Right cardiac atrium (tissue), 5 donors: ENCODE measurements at places on chromosomes 16 and 17. TPM values are rescaled to one million over a fixed set of nuclear protein-coding genes. Genes with fewer than 3 reads are reported as not detected.
A peak's percentile ranks its signal among the peaks of the same experiment; 100 is the strongest.

Gene SLC2A4
- total RNA-seq = 57.6 TPM

DNA sequence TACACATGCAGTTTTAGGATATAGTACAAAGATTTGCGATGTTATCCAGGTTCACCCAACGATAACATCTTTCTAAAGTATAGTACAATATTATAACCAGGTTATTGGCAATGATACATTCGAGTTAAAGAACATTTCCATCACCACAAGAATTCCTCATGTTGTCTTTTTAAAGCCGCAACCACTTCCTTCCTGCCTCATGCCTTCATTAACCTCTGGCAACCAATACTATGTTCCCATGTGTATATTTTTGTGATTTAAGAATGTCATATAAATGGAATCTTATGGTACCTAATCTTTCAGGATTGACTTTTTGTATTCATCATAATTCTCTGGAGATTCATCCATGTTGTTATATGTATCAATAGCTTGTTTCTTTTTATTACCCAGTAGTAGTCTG is 1183.2 kb downstream of the CDH11 start:
- no peak for DNase-seq

Gene CACNA1H
- 4.2 TPM for total RNA-seq

Gene DPEP1
- 0.53 TPM for total RNA-seq

GRCh38 chr17:80968602-80969029 is 23.0 kb upstream of the CHMP6 start:
- DNase-seq = peak; percentile 46

Gene PIMREG
- 0.49 TPM for total RNA-seq

- DNase-seq = no peak
Measured at GRCh38 chr16:6207124-6207523, 1109.5 kb upstream of the EEF2KMT start.

DNA sequence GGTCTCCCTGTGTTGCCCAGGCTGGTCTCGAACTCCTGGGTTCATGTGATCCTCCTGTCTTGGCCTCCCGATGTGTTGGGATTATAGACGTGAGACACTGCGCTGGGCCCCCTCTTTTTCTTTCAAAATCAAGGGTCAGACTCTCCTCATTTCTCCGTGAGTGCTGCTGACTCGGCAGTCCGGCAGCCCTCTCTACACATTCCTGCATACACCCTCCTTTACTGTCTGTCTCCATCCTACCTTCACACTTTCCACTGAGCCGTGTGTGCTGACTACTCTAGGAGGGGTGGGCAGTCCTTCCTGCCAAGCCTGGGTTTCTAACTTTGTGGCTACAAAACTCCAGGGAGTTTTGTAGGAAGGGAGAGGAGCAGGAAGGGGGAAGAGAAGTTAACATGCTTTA is 195.2 kb downstream of the PARN start:
- DNase-seq = no peak

DNA sequence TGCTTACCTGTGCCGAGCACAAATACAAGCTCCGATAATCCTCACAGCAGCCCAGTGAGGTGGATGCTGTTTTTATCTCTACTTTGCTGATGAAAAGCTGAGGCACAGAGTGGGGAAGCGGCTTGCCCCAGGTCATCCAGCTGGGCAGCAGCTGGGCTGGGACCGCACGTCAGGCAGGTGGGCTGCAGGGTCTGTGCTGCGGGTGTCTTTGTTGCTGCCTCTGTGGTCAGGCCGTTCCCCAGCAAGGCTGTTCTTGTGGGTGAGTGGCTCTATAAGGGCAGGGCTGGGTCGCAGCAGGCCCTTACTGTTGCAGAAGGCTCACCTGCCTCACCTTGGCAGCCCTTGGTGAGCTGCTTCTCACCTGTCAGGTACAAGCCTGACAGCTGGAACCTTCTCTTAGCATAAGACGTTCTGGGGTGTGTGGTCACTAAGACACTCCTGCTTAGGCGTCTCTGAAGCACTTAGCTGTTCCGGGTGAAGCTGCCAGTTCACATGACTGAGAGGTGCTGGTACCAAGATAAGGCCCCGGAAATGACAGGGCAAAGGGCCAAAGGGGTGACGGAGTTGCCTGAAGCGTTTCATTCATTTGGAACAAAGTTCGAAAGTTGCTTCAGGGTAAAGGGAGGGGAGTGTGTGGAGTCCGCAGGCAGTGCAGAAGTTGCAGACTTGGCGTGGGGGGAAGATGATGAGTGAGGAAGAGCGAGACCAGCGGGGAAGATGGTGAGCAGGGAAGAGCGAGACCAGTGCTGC is 17.4 kb downstream of the IRF8 start:
- peak; percentile 84 for DNase-seq

Gene SLFN13
- total RNA-seq = 5.7 TPM

- peak; percentile 77 for DNase-seq
Measured at GRCh38 chr17:75130632-75131277, 787 bp downstream of the NT5C start.

DNA sequence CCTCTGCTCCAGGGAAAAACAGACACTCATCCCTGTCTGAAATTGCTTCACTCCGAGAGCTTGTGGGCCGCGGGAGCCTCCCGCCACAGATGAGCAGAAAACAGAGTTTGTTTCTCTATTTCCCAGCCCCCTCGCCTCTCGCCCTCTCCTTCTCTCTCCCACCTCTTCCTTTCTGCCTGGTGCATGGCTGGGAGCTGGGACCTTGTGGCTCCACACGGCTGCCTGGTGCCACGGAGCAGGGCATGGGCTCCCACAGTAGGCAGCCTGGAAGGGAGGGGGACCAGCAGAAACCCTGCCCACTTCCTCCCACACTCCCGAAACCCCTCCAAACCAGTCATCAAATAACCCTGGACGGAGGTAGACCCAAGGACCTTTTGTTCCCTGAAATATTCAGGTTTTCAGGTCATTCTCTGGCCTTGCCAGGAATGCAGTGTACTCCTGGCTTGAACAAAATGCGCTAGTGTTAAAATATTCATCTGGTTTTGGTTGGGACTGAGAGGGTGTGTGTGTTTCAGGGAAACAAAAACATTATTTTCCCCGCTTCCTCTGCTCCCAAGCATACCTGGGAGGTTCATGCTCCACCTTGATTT is 204.9 kb downstream of the C16orf78 start:
- no peak for DNase-seq

- DNase-seq = peak; percentile 58
Measured at GRCh38 chr17:2723997-2724783, 12.6 kb upstream of the CLUH start.

Gene KRT12
- not detected for total RNA-seq

- DNase-seq = no peak
Measured at GRCh38 chr17:58344791-58345157, 7.2 kb downstream of the SUPT4H1 start.

DNA sequence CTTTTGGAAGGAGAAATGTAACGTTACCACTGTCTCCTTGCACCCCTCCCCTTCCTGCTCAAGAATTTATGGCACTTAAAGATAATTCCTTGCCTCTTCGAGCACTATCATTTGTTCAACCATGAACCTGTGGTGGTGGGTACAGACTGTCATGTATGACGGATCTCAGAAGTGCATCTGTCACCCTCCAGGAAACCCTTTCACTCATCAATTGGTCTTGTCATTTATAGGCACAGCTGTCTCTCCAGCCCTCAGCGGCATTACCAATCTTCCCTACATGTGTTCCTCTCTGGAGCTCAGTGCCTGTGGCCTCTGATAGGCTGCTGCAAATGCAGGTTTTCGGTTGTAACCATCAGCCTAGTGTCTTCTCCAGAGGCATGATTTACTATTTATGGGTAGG is 15.0 kb downstream of the CNTNAP4 start:
- DNase-seq = no peak

GRCh38 chr17:42288803-42289610 is 709 bp downstream of the STAT5A start:
- DNase-seq = peak; percentile 80

Gene IL17C
- not detected for total RNA-seq

Gene CCR7
- 0.19 TPM for total RNA-seq

DNA sequence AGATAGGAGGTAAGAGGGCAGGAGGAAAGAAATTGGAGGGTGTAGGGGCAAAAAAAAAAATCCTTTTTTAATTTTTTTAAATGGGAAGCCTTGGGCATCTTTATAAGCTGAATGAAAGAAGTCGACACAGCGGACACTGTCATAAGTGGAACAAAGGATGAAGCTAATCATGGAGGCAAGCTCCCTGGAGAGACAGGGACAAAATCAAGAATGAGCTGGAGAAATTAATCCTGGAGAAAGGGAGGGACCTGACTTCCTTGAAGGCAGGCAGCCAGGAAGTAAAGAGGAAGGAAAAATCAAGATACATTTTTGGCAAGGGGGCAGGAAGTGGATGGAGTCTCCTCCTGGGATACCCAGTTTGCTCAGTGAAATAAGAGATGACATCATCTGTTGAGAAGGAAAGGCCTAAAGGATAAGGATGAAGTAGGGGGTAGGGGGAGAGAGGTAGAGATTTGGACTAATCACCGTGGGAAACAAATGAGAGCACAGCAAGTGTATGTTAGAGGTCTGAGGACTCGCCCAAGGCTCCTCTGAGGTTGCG is 179.3 kb downstream of the SLC39A11 start:
- no peak for DNase-seq

Gene CHST4
- not detected for total RNA-seq

Gene CIITA
- 7.1 TPM for total RNA-seq

DNA sequence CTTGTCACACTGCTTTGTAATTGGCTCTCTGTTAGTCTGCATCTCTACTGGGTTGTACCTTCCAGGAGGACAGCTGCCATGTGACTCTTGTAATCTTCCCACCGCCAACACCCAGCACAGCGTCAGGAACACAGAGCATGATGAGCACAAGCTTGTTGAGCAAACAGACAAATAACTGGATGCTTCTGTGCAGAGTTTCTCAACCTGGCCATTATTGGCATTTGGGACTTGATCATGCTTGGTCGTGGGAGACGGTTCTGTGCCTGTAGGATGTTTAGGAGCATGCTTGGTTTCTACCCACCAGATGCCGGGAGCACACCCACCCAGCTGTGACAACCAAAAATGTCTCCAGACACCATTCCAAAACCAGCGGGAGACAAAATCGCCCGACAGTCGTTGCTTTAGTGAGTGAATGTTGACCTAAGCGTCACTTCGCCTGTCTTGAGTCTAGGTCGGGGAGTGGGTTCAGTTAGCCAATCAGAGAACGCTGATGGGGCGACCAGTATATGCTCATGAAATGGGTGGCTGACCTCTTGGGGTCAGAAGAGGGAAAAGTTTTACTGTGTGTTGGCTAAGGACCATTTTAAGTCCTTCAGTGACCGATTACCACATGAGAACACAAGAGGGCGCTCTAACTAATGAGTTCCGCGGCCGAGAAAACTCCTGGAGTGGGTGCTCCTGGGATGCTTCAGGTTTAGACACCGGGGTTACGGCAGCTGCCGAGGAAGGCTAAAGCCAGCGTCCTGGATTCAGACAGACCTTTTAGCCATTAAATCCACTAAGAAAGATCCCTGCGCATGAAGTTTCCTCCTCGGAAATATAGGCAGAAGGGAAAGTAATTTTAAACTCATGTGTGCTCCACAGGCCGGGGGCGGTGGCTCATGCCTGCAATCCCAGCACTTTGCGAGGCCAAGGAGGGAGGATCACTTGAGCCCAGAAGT is 57.8 kb upstream of the TEX2 start:
- DNase-seq = no peak

DNA sequence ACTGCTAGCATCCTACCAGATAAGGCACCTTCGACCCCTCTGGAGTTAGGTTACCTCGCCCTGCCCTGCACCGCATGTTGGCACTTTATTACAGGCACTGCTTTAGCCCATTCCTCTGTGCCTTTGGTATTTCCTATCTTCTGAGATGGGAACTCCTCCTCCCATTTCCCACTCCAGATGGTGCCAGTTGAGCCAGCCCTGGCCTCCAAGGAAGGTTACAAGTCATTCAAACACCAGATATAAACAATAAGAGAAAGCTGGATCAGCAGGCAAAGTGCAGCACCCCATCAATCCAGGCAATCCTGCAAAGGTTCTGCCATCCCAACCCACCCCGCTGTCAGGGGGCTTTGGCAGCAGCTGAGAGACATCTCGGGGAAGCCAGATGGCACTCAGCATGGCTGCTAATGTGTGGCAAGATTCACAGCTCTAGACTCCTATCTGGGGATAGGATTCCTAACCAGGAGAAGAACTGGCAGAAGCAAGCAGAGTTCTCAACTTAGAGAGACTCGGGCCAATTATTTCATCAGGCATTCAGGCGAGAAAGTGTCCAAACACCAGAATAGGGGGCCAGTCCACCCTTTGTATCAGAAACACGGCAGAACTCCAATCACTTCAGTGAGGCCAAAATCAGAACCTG is 113.0 kb downstream of the COPRS start:
- DNase-seq = peak; percentile 40

Gene KCNH6
- total RNA-seq = not detected

DNA sequence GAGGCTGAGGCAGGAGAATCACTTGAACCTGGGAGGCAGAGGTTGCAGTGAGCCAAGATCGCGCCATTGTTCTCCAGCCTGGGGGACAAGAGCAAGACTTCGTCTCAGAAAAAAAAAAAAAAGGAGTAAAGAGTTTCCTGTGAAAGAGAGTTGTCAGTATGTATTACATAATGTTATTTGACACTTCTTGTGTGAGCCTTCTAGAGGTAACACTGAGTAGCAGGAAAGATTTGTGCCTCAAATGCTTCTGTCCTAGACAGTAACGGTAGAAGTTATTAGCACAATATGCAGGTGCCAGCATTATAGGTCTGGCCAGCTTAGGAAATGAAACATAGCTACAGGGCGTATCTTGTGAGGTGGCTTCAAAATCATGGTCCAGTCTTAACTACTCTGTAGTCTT is 6.2 kb downstream of the RPS6KB1 start:
- DNase-seq = no peak

- peak; percentile 74 for DNase-seq
Measured at GRCh38 chr17:1087381-1088241, 90.7 kb downstream of the TIMM22 start.

DNA sequence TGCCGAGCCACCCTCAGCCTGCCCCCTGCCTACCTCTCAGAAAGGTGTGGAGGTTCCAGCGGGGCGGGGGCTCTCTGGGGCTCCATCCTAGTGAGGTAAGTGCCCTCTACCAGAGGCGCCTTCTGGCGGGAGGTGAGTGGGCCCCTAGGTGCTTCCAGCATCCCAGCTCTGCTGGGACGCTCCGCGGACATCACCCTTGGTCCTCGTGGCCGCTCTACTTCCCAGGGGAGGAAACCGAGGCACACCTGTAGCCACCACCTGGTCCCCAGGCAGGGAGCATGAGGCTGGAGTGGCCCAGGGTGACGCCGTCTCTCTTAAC is 1.4 kb downstream of the MCRIP2 start:
- DNase-seq = no peak

GRCh38 chr16:51523400-51523799 is 372.3 kb upstream of the SALL1 start:
- DNase-seq = no peak

- DNase-seq = no peak
Measured at GRCh38 chr17:28796062-28796461, 46.5 kb downstream of the FAM222B start.

Gene SRSF2
- total RNA-seq = 79.0 TPM

Gene TBX2
- 6.0 TPM for total RNA-seq

Gene NUPR1
- 63.7 TPM for total RNA-seq

- no peak for DNase-seq
Measured at GRCh38 chr16:15523092-15523541, 88.7 kb downstream of the BMERB1 start.

Gene PSMC3IP
- total RNA-seq = 3.3 TPM

DNA sequence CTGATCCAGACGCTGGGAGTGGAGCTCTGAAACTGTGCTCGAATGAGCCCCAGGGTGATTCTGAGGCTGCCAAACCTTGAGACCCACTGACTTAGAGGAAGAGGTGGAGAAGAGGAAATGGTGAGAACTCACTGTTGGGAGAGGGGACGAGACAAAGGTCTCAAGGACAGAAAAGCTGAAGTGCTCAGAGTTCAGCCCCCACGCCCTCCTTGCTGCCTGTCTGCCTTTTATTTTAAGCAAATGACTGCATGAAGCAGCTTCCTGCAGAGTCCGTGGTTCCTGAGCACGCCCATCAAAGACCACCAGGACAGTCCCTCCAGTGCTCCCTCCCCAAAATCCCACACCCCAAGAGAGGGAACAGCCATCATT is 20.4 kb downstream of the COTL1 start:
- DNase-seq = no peak

Gene HOXB3
- total RNA-seq = 2.3 TPM
